SK-MEL-5 (cell line): ENCODE measurements at places on chromosomes 16 and 17. TPM values are rescaled to one million over a fixed set of nuclear protein-coding genes. Genes with fewer than 3 reads are reported as not detected.

The FBXO39 gene
- total RNA-seq = not detected in 2 replicates

The DOC2A gene
- total RNA-seq = 1.5 and 2.1 TPM in 2 replicates

The CLDN9 gene
- total RNA-seq = not detected in 2 replicates

The MYBBP1A gene
- total RNA-seq = 65.1 and 80.3 TPM in 2 replicates

The CDRT15L2 gene
- not detected in 2 replicates for total RNA-seq

The IL21R gene
- 0.29 and 0.61 TPM in 2 replicates for total RNA-seq
